ENCODE measurements at places on chromosomes 6 and 20. TPM values are rescaled to one million over a fixed set of nuclear protein-coding genes. Genes with fewer than 3 reads are reported as not detected.

DNA sequence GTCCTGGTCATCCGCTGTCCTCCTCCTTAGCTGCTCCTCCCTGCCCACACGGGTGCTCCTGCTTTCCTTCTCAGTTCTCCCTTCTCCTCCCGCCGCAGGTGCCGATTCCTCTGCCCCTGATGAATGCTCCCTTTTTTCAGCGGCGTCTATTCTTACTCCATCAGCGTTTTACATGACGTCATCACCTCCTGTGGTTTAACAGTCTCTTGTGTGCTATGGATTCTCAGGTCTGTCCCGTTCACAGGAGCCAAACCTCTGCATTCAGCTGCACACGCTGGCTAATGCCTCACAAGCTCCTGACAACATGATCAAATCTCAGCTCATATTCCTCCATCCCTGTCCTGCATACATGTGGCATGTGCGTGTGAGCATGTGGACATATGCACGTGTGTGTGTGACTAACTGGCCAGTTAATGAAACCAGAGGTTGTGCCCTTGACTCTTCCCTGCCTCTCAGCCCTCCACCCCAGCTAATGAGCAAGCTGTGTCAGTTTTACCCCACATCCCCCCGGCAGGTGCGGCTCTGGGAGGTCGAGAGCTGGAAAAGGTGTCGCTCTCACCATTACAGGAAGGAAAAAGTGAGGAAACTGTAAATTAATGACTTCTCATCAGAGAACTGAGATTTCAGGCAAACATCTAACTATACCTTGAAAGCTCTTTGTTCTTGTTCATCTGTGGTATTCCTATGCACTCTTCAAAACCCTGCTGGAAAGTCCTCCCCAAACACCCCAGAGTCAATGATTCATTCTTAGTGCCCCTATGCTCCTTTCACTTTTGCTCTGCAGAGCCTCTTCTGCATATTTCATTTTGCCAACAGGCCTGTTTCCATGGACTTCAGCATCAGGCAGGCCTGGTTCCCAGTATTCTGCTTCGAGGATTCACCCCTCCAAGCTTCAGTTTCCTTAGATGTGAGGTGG is 163.1 kb downstream of the TTLL2 start:
- H3K4me3 ChIP-seq, result peak overlapping the region; percentile 23
- no peak for DNase-seq
- no peaks in the 10 kb centered on the region for H3K36me3 ChIP-seq
- peaks cover 12% of the 10 kb centered on the region for H3K4me1 ChIP-seq

- no peak overlapping the region for H3K27ac ChIP-seq
- H3K36me3 ChIP-seq, result peaks cover 38% of the 10 kb centered on the region
- no peak for DNase-seq
- peaks cover 8% of the 10 kb centered on the region for H3K27me3 ChIP-seq
Measured at GRCh38 chr6:88662163-88662580, 301.2 kb downstream of the RNGTT start.

- no peak overlapping the region for H3K27ac ChIP-seq
- DNase-seq, result no peak
- no peaks in the 10 kb centered on the region for H3K36me3 ChIP-seq
- H3K27me3 ChIP-seq, result no peaks in the 10 kb centered on the region
Measured at GRCh38 chr6:82017288-82017687, 230.3 kb downstream of the IBTK start.

DNA sequence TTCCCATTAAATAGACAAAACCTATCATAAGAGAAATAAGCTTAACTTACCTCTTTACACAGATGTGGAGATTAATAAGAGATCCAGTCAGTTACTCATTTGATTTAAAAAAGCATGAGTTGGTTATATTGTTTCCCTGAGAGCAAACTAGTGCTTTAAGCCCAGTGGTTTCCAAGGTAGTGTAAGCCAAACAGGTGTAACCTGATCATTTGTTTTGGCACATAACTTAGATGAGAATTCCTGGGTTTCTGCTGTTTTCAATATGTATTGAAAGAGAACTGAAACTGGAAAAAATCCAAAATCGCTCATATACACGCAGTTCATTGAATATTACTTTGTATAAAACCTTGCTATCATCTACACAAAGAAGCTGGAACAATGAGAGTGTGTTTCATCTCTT is 30.5 kb upstream of the SMIM8 start:
- peaks cover 3% of the 10 kb centered on the region for H3K27me3 ChIP-seq
- H3K36me3 ChIP-seq, result no peaks in the 10 kb centered on the region
- DNase-seq, result no peak

DNA sequence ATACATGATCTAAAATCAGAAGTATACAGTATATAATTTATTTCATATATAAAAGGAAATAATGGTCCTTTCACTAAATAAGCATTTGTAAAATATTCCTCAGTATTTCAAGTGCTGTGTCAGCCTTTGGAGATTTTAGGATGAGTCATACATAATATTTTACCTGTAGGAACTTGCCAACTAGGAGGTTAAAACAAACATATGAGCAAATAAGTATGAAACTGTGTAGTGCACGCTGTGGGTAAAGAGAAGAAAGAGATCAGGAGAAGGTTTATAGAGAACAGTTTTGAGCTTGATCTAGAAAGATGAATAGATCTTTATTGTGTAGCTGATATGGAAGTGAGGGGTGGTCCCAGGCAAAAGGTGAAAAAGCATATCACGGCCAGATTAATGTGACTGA is 169.9 kb upstream of the RNF217 start:
- no peaks in the 10 kb centered on the region for H3K27me3 ChIP-seq
- no peak overlapping the region for H3K27ac ChIP-seq
- no peaks in the 10 kb centered on the region for H3K36me3 ChIP-seq
- no peak for DNase-seq
- peaks cover 2% of the 10 kb centered on the region for H3K4me1 ChIP-seq

DNA sequence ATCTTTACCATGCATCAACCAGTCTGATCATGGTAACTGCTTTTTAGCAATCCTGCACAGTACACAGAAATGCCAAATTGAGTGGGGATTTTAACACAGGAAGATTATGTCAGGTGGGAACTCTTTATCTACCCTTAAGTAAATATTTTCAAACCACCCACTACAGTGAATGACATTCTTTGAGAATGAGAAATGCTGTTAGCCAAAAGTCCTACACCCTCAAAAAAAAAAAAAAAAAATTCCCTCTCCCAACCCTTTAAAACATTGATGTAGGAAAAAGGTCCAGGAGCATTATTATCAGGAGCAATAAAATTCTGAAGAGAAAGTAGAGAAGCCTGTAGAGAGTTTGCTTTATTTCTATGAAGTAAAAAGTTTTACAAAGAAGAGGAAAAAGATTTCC is 307.2 kb upstream of the THEMIS start:
- DNase-seq, result no peak
- H3K27me3 ChIP-seq, result no peaks in the 10 kb centered on the region
- H3K36me3 ChIP-seq, result no peaks in the 10 kb centered on the region
- no peak overlapping the region for H3K4me3 ChIP-seq
- no peak overlapping the region for H3K27ac ChIP-seq
- H3K4me1 ChIP-seq, result peaks cover 17% of the 10 kb centered on the region

GRCh38 chr6:4114123-4114522 is 21.3 kb downstream of the ECI2 start:
- H3K27ac ChIP-seq, result no peak overlapping the region
- H3K4me1 ChIP-seq, result no peaks in the 10 kb centered on the region
- no peak overlapping the region for H3K4me3 ChIP-seq

DNA sequence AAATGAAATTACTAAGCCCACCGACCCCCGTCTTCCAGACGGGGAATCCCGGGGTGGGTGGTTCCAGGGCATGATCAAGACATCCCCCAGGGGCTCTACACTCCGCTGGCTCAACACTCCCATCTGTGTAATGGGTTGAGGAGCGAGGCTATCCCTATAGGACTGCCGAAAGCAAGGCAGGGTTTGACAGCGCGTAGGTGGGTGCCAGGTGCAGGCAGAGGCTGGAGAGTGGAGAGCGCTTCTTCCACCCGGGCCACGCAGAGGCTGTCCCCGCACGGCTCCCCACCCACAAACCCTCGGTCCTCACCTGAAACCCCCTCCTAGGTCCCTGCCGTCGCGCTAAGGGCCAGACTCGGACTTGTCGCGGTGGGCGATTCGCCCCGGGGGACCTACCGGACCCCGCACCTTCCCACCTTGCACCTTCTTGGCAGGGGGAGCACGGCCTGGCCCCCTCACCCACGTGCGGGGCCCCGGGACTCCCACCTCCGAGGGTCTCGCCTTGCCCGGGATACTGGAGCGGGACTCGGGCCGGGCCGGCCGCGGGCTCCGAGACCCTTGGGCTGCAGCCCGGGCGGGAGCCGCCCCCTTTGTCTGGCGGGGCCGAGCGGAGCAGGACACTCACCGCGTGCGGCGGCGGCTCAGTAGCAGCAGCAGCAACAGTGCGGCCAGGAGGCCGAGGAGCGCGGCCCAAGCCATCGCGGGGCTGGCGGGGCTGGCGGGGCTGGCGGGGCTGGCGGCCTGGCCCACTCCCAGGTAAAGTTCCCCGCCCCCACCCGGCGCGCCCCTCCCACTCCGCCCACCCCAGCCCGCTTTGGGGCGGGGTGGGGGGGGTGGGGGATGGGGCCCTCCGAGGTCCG is at the start of gene PTGIS:
Gene PTGIS (minus strand): TSS at position 717 of the 857 bp plus-strand sequence. CDS start 21 bp downstream, at position 696.
- peak; percentile 71 for DNase-seq
- peak within 1 kb of the TSS; percentile 63 for H3K4me3 ChIP-seq
- no peaks in the 10 kb centered on the region for H3K4me1 ChIP-seq

GRCh38 chr6:5540370-5540769 is 279.1 kb downstream of the FARS2 start:
- H3K4me3 ChIP-seq, result no peak overlapping the region
- H3K27ac ChIP-seq, result no peak overlapping the region
- peaks cover 7% of the 10 kb centered on the region for H3K36me3 ChIP-seq
- H3K27me3 ChIP-seq, result peaks cover 3% of the 10 kb centered on the region
- peaks cover 2% of the 10 kb centered on the region for H3K4me1 ChIP-seq
- DNase-seq, result no peak

GRCh38 chr6:33945931-33946330 is 142.1 kb upstream of the MLN start:
- no peak overlapping the region for H3K4me3 ChIP-seq
- H3K4me1 ChIP-seq, result no peaks in the 10 kb centered on the region
- no peaks in the 10 kb centered on the region for H3K27me3 ChIP-seq
- no peaks in the 10 kb centered on the region for H3K36me3 ChIP-seq

DNA sequence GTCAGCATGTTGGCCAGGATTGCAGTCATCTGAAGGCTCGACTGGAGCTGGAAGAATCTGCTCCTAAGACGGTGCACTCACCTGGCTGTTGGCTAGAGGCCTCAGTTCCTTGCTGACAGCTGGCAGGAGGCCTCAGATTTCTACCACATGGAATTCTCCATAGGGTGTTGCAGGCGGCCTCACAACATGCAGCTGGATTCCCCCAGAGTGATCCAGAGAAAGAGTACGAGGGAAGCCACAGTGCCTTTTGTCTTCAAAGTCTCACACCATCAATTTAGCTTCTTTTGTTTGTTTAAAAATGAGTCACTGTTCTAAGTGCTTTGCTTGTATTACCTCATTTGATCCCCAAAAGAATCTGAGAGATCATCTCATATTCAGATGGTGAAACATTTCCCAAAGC is 65.5 kb upstream of the FYN start:
- no peak overlapping the region for H3K27ac ChIP-seq
- H3K27me3 ChIP-seq, result no peaks in the 10 kb centered on the region
- peaks cover 17% of the 10 kb centered on the region for H3K36me3 ChIP-seq

DNA sequence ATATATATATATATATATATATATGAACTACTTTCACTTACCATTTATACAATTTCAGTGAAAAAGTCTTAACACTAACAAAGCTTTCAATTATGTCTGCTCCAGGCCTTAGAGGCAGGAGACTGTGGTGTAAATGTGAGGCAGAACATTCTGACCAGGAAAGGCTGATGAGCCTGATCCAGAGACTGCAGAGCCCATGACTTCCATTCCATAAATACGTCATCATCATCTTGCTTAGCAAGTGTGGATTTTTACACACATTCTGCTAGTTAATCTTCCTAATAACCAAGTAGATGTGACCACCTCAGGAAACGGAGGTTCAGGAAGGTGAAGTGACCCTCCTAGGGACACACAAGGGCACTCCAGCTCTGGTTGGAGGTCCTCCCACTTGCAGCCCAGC is 14.9 kb downstream of the TRERF1 start:
- H3K27ac ChIP-seq, result no peak overlapping the region
- H3K4me1 ChIP-seq, result peaks cover 10% of the 10 kb centered on the region
- no peaks in the 10 kb centered on the region for H3K27me3 ChIP-seq
- DNase-seq, result no peak
- peaks cover 18% of the 10 kb centered on the region for H3K36me3 ChIP-seq

GRCh38 chr20:50215101-50215690 is 24.6 kb downstream of the CEBPB start:
- no peak for DNase-seq
- H3K4me3 ChIP-seq, result no peak overlapping the region
- H3K36me3 ChIP-seq, result peaks cover 4% of the 10 kb centered on the region
- H3K4me1 ChIP-seq, result no peaks in the 10 kb centered on the region

RAD21L1 gene
- not detected for total RNA-seq

AVP gene
- total RNA-seq, result not detected

All from glutamatergic neuron (in vitro differentiated cells).